ENCODE measurements at places on chromosomes 11 and 22. TPM values are rescaled to one million over a fixed set of nuclear protein-coding genes. Genes with fewer than 3 reads are reported as not detected.

CDCA5 gene
- 9.0 TPM for total RNA-seq

SHANK3 gene
- 12.2 TPM for total RNA-seq

TMEM121B gene
- total RNA-seq: 0.04 TPM

GRCh38 chr11:8604078-8604723 lies 10.2 kb upstream of the STK33 start:
- DNase-seq: peak; percentile 33

DNA sequence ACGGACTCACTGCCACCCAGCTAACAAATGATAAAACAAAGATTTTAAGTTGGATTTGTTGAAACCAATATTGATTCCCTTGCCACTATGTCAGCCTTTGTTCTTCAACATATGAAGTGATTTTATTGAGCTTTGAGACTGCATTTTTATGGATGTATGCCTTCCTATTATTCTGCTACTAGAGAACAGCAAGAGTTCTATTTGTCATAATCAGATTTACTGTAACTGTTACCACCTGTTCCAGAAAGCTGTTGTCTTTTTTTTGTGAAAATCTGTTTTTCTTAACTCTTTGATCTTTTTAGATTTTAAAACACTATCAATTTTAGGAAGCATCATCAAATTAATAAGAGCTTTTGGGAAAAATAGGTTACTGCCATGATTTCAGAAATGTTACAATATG lies 114.4 kb downstream of the MUC15 start:
- no peak for DNase-seq

DNA sequence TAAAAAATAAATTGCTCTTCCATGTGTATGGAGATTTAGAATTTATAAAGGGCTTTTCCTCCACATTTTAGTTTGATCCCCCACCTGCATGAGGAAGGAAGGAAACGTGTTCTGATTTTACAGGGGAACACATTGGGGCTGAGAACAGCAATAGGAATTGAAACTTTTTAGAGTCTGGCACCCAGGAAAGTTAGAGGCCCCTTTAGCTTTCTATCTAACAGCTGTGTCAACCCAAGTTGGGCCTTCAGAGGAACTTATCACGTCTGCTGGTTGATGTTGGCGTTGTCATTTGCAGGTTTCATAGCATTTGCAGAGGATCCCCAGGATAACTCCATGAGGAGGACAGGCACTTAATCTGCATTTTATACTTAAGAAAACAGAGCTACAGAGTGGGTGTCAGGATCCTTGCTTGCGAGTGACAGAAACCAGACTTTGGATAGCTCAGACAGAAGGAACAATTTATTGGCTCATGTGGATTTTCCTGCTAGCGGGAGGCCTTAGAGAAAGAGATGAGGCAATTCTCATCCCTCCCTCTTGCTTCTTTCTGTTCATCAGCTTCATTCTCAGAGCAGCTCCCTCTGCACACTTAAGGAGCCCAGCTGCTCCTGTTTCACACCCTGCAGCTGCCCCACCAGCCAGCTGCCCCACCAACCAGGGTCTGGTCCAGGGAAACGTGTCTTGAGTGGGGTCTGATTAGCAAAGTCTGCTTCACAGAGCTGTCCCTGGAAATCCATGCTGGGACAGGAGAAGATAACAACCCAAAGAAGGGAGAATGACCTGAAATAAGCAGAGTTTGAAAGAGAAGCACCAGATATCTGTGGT lies 92.5 kb upstream of the OR4B1 start:
- no peak for DNase-seq

DNA sequence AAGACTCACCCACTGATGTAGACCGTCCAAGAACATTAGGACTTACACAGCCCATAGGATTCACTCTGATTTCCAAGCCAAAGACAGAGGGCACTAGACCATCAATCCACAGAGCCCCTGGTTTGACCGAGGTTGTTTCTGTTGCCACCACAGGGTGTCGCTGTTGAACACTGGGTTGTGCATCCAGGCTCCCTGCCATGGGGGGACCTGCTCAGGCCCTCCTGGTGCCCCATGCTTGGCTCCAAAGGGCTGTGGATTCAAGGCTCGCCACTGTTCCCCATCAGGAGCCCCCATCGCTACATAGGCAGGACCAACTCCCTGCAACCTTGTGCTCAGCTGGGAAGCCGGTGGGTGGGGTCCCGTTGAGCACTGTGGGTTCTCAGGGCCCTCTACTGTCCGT lies 128.0 kb upstream of the ANO1 start:
- DNase-seq: no peak

GRCh38 chr11:65663639-65664200 lies 1.0 kb upstream of the RELA start:
- DNase-seq: no peak
